Stimulated activated memory B cell treated with anti-CD40 and anti-IgM and Interleukin-4, amounts not matched to agents 10 μg/mL and 1 μg/mL and 100 μg/mL, for 72 hours (primary cell): ENCODE measurements at places on chromosomes 13 and 19.

DNA sequence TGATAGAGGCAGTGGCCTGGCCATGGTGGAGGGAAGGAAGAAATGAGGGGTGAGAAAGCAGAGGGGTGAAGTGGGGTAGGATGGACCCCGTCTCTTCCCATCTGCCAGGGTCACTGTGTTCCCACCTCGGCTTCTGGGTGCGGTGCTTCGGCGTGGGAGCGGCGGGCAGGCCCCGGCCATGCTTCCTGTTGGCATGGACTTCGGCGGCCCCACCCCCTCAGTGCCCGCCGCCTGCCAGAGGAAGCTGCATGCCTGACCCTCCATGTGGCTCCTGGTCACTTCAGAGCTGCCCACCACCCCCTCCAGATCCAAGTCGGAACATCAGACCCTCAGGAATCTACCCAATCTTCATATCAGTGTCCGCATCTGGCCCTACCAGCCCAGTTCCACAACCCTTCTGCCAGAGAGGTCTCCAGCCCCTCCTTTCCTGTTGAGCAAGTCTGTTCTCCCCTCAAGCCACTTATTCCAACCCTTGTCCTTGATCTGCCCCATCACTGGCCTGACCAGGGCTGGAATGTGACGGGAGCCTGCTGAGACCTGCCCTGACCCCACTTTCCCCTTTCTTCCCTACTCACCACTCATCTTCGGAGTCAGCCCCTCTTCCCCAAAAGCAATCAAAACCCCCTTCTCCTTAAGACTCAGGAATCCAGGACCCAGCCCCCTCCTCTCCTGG is 1.5 kb downstream of the KCNN4 start:
- no peak for ATAC-seq

DNA sequence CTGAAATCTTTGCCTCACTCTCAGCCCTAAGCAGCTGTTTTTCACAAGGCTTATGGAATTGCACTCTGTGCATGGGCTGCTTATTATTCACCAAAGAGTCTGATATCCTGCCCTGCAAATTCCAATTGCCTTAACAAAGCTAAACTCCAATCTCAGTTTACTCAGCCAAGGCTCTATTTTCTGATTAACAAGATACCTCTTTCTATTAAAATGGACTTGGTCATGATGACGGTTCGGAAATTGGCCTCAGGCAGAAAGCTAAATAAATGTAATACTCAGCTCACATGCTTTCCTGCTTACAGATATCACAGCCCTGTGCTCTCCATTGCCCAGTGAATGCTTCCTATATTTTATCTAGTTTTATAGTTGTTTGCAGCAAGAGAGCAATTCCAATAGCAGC is 1270.8 kb downstream of the PCDH9 start:
- ATAC-seq: no peak

GRCh38 chr19:33689868-33690267 is 68.1 kb downstream of the CHST8 start:
- ATAC-seq: no peak

DNA sequence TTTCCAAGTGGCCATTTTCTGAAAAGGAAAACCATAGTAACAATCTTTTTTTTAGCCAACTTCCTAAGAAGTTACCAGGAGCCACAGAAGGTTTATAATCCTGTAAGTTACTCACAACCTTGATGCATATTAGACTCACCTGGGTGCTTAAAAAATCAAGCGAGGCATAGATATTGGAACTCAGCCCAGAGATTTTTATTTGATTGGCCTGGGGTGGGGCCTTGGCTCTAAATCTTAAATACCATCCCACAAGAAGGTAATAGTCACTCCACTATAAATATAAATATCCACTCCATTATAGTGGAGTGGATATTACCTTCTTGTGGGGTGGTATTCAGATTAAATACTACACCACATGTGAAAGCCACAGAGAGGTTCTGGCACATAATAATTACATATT is 429.6 kb downstream of the RFC3 start:
- ATAC-seq: no peak

DNA sequence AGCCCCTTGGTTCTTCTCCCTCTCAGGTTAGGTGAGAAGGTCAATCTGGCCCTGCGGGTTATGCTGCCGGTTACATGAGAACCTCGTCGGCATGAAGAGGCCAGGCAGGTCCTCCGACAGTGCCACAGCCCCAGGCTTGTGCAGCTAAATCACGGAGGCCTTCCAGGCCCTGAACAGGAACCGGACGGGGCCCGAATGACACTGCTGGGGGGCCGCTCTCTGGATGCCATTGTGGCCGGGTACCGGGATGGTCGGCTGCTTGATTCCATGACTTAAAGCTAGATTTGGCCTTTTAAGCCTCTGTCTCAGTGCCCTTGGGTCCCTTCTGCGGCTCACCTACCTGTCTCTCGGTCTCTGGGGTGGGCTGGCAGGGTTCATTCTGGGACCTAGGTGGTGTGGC is 48.4 kb downstream of the C1QTNF9 start:
- ATAC-seq: no peak

GRCh38 chr19:29655648-29656335 is 9.5 kb upstream of the PLEKHF1 start:
- no peak for ATAC-seq

DNA sequence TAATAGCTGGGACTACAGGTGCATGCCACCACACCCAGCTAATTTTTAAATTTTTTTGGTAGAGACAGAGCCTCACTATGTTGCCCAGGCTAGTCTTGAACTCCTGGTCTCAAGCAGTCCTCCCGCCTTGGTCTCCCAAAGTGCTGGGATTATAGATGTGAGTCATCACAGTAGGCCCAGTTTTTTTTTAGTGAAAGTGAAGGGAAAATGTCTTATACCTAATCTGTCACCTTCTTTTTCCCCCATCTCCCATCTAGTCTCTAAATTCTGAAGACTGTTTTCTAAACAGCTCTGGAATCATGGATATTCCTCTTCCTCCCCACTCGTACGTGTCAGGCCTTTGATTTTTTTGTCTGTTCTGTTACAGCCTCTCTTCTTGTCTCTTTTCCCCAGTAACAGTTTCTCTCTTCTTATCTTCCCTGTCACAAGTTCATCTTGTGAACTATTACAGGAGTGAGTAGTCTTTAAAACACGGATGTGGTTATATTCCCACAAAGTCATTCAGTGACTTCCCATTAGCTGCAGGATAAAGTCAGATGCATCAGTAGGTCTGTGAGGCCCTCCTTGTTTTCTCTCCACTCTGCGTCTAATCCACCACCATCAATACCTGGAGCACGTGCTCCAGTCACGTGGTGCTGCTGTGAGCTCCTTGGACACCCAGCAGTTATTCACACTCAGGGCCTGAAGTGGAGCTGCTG is 2.9 kb downstream of the CDC16 start:
- ATAC-seq: no peak
